ENCODE measurements at places on chromosomes 6 and 20.

DNA sequence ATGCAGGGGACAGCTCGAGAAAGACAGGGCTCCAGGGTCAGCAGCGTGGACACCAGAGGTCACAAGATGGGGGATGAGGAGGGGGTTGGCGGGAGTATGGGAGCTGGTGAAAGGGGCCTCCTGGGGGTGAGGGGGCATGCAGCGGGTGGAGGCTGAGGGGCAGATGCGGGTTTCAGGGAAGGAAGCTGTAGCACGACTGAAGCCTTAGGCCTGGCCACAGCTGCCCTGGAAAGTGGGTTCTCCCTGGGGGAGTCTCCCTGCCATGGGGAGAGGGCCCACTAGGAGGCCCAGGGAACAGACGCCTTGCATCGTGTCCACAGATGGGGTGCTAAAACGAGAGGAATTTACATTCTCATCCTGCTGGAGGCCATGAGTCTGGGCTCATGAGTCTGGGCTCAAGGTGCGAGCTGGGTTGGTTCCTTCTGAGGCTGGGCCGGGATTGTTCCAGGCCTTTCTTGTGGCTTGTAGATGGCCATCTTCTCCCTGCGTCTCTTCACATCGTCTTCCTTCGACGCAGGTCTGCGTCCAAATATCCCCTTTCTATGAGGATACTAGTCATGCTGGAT, 18.0 kb downstream of the APCDD1L start:
- no peak for DNase-seq

GRCh38 chr20:59164686-59165391, 1.2 kb downstream of the ZNF831 start:
- DNase-seq: no peak

DNA sequence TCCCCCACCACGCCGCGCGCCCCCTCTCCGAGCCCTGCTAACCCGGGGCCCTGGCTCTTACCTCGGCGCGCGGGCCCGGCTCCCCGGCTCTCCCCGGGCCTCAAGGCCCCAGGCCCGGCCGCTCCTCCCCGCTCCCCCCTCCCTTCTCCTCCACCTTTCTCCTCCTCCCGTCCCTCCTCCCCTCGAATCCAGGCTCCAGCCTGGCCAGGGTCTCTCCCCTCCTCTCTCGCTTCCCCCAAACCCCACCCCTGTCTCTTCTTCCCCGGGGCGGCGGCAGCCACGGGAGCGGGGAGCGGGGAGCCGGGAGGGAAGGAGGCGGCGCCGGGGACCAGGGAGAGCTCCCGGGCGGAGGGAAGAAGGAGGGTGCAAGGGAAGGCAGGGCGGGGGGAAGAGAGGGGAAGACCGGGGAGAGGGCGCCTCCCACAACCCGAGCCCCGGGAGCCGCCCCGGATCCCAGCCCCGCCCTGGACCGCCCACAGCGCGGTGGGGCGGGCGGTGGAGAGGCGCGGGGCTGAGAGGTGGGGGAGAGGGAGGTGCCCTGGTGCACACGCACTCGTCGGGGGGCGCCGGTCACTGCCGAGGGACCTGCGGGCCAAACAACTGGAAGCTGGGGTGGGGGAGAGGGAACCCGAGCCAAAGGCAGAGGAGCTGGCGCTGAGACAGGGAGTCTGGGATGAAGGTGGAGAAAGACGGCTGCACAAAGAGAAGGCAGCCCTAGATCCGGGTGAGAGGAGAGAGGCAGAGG, at the start of gene GABBR1:
GABBR1 (minus strand) TSS at position 395 of the 745 bp plus-strand sequence. CDS start 798 bp downstream, outside the sequence.
- no peak for DNase-seq

GRCh38 chr6:13147376-13147775, 181.0 kb downstream of the TBC1D7 start:
- no peak for DNase-seq

DNA sequence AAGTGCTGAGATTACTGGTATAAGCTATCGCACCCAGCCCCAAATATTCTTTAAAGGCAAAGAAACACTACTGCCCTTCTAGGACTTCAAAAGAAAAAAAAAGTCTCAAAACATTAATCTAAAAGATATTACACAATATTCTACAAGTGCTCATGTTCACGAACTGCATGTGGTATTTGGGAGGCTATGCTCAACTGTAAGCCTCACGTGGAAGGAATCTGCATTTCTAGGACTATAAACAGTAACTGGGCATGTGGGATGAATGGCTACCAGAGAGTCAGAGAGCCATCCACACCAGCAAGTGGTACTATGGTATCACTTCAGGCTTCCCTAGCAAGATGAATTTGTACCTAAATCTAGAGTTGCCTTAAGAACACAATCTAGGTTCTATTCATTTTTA, 50.0 kb downstream of the FKBP5 start:
- DNase-seq: no peak

GRCh38 chr20:32224463-32224862, 16.8 kb downstream of the POFUT1 start:
- DNase-seq: no peak

GRCh38 chr6:151063352-151063751, 176.4 kb upstream of the AKAP12 start:
- no peak for DNase-seq

DNA sequence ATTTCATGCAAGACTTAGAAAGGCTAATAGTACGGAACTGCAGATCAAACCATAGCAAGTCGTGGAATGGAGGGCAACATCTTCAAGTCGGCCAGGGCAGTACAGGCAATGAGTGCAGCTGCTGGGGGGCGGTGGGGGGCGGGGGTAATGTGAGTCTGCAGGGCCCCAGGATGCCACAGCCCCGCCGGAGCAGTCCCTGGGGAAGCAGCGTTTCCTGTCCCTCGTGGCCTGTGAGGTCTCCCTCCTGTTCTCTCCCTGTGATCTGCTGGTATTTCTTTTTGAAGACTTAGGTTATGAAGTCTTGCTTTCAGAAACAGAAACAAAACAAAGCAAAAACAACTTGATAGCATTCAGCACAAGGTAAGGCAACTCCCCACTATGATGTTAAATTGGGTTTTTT, 351.9 kb downstream of the FOXA2 start:
- DNase-seq: no peak

DNA sequence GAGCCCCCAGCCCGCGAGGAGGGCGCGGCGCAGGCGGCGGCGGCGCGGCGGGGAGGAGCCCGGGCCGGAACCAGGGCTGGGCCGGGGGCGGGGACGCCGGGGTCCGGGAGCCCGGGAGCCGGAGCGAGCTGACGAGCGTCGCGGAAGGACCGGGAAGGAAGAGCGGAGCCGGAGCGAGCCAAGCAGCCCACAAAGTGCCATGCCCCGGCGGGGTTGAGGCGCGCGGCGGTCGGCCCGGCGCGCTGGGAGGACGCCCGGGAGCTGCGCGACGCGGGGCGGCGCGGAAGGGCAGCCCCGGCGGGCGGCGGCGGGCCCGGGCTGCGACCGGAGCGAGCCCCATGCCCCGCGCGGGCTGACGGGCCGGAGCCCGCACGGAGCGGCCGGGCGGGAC, 289 bp downstream of the FOXP4 start:
- DNase-seq: no peak

GRCh38 chr20:1825938-1826445, 69.2 kb upstream of the SIRPA start:
- no peak for DNase-seq

- no peak for DNase-seq
These were observed 116.2 kb upstream of the STMND1 start for GRCh38 chr6:16985513-16986284.

DNA sequence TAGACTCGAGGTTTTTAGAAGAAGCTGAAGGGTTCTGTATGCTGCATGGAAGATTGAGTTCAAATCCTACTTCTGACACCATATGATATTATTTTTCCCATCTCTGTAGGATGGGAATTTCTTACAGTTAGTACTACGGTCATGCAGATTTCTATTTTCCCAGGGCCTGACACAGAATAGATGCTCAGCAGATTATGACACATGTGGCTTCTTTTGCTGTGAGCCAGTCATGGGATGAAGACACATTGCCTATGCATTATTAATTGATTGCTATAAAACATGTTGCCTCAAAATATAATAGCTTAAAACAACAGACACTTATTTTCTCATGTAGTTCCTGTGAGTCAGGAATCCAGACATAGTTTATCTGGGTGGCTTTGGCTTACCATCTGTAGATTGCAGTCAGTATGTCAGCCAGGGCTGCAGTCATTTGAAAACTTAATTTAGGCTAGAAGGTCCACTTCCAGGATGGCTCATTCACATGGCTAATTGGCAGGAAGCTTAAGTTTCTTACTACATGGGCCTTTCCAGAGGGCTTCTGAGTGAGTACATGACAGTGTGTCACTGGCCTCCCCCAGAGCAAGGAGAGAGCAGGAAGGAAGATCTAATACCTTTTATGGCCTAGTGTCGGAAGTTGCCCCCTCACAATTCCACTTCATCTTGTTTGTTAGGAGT, 29.5 kb downstream of the TOP1 start:
- DNase-seq: no peak

GRCh38 chr6:125586074-125586473, 163.4 kb upstream of the HEY2 start:
- no peak for DNase-seq

- no peak for DNase-seq
These were observed 98.6 kb upstream of the NEDD9 start for GRCh38 chr6:11331111-11331510.

DNA sequence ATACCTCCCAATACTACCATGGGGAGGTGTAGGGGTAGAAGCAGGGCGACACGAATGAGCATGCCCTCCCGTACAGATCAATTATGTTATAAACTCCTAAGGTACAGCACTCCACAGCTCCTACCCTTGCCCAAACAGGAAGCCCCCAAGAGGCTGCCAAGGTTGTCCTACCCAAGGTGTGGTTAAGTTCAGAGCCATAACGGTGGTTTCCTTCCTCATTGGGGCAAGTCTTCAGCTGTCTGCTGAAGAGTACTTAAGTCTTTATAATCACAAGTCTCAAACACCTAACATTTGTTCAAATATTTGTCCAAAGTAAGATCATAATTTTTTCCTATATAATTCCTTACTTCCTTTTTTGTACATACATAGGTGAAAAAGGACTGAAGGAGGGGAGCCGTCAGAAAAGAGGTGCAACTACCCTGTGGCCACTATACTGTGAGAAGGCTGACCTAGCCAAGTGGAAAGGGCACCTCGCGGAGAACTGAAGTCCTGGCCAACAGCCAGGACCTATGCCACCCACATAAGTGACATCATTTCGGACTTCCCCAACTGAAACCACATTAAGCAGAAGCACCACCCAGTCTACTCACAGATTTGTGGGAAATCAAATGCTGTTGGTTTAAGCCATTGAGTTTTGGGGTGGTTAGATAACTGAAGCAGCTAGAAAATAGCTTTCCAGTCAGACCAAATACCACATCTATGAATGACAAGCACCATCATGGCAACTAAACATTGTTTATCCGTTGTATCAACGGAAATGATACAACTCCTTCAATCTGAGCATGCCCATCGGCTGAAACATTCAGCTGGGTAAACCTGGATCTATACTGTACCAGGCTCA, 2.9 kb upstream of the RAB22A start:
- DNase-seq: no peak

- DNase-seq: no peak
These were observed 40.4 kb downstream of the SNX5 start for GRCh38 chr20:17928211-17928611.

DNA sequence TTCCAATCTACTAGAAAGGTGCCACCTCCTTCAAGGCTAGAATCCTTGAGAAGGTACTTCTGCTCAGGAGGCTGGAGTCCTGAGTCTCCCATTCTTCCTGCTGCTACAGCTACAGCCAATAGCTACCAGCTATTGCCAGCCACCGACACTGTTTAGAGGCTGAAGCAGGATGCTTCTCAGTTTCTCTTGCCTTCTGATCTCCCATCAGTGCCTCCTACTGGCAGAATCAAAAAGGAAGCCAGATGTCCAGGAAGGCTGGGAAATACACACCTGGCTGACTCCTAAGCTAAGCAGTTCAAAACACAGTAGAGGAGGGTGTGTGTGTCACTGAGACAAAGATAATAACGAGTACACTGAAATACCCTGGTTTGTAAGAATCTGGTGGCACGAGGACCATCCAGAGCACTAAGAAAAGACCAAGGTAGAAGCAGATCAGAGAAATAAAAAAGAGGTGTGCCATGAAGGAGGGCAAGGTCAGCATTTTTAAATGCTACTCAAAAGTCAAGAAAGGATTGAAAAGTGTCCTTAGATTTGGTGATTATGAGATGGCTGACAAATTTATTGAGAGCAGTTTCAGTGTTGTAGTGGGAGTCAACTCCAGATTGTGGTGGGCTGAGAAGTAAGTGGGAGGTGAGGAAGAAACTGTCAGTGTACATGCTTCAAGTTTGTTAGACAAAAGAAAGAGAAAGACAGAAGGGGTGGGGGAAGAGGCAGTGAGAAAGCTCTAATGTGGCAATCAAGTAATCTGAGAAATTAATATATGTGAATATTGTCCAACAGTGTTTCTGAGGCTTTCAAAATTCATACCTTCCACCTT, 2.3 kb upstream of the HLA-DMA start:
- DNase-seq: no peak

DNA sequence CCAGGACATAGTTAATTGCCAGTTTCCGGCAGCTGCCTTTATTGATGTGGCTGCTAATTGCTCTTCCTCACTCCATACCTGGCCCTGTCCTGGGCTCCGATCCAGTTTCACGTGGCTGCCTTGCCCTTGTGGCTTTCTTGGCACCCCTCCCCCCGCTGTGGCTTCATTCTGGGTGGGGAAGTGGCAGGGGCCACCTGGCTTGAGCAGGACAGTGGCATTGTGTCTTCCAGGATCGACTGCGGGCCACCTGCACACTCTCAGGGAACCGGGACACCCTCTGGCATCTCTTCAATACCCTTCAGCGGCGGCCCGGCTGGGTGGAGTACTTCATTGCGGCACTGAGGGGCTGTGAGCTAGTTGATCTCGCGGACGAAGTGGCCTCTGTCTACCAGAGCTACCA, 10.8 kb downstream of the MAVS start:
- no peak for DNase-seq

- DNase-seq: no peak
These were observed 7.2 kb upstream of the PCIF1 start for GRCh38 chr20:45927071-45927878.

DNA sequence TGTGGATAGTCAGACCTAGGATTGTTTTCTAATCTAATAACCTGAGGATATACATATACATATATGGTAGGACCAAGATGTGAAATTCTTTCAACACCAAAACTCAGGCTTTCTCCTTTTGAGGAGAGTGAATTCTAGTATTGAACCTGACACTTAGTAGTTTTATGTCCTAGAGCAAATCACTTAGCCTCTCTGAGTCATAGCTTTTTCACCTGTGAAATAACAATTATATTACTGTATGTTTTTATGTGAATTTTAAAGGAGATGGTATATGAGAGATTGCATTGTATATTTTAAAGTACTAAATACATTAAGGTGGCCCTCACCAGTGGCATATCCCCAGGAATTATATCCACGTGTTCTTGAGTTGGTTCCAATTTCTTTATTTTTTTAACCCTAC, 34.6 kb downstream of the TREML1 start:
- no peak for DNase-seq
